NCI-H1930 (cell line): ENCODE measurements at places on chromosomes 13 and 19.

- DNase-seq, result no peak
Measured at GRCh38 chr13:23386533-23386932, 47.0 kb downstream of the SACS start.

DNA sequence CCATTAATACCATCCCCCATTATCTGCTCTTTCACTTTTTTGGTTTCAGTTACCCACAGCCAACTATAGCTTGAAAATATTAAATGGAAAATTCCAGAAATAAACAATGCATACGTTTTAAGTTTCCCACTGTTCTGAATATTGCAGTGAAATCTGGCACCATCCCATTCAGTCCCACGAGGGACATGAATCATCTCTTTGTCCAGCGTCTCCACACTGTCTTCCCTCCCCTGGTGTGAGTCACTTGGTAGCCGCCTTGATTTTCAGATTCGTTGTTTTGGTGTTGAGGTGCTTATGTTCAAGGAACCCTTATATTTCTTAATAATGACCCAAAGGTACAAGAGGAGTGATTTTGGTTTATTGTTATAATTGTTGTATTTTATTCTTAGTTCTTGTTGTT lies 246.1 kb downstream of the DCT start:
- DNase-seq, result no peak

DNA sequence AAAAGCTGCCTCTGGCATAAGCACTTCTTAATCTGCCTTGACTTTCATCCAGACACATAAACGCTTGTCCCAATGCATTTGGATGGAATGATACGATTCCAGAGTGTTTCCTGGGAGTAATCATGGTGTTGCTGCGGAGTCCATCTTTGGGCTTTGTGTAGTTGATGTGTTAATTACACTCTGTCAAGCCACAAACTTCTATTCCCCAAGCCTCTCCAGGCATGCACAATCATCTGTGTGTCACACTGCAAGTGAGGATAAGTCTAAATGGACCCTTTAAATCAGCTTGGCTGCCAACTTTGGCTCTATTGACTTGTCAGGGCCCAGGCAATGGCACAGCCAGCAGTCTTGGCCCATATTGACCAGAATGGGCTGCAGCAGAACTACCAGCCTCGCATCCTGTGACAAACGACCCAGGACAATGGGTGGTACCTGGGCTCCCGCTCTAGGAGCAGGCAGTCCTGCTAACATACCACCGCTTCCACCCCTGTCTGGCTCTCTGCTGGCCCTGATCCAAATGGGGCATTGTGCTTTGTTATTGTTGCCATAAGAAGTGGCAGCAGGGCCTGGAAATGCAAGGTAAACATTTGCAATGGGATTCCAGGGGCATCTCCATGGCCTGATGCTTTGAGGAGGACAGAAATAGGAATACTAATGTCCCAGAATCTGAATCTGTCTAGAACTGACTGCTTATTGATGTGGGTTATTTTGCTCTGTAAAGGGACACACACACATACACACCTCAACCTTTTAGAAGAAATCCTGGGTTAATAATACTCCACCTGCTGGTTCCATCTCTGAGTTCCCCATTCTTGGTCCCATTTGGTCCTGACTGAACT lies 127.2 kb downstream of the DNAJC15 start:
- no peak for DNase-seq

DNA sequence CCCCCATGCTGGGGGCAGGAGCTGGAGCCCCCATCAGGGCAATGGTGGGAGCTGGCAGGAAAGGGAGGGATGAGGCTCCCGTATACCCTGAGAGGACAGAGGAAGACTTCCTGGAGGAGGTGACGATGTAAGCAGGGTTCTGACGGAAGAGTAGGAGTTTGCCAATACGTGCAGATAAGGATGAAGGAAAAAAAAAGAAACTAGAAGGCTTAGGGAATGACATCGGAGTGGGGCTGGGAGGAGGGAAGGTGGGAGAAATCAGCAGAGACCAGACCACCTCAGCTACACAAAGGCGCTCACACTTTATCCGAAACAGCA lies 32.3 kb downstream of the ARHGEF18 start:
- DNase-seq, result no peak

DNA sequence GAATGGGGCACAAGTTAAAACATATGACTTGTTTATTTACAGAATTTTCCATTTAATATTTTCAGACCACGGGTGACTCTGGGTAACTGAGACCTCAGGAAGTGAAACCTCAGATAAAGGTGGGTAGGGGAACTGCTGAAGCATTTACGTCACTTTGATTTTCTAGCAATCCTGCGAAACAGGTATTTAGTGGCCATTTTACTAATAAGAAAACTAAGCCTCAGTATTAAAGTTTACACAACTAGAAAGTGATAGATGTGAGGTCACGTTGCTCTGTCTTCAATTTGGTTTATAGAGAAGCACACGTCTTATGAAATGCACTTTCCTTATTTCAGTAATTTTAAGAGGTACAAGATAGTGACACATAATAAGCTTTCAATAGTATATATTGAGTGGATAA lies 402.8 kb downstream of the FGF9 start:
- DNase-seq, result no peak

- no peak for DNase-seq
Measured at GRCh38 chr13:45122941-45123340, 2.6 kb downstream of the GTF2F2 start.

DNA sequence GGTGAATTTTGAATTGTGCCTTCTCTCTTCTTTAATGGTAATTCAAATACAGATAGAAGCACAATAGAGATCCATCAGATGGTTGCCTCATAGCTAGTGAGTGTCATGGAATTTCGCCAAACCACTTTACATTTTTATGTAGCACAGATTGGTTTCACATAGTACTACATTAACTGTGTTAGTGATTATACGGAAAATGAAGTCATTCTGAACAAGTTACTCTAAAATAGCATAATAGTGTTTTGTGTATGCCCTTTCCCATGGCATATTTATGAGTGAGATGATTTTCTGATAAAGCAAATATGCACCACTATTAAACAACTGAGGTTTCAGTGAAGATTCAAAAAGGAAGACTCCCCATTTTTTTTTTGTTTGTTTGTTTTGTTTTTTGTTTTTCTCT lies 1623.5 kb downstream of the PCDH9 start:
- no peak for DNase-seq

DNA sequence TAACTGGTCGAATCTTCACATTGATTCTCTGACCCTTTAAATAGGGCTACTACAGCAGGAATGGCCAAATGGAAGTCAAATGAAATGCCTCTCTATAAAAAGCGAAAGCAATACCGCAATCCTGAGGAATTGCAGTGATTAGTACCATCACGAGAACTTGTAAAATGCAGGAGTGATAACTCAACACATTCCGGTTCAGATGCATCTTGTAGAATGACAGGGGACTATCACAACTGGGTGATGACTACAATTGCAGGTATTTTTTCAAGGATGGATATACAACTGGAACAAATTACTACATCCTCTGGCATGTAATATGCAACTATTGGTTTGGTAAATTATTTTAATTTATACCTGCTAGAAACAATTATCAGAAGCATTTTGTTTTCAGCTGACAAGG lies 140.4 kb downstream of the PCDH20 start:
- DNase-seq, result no peak

DNA sequence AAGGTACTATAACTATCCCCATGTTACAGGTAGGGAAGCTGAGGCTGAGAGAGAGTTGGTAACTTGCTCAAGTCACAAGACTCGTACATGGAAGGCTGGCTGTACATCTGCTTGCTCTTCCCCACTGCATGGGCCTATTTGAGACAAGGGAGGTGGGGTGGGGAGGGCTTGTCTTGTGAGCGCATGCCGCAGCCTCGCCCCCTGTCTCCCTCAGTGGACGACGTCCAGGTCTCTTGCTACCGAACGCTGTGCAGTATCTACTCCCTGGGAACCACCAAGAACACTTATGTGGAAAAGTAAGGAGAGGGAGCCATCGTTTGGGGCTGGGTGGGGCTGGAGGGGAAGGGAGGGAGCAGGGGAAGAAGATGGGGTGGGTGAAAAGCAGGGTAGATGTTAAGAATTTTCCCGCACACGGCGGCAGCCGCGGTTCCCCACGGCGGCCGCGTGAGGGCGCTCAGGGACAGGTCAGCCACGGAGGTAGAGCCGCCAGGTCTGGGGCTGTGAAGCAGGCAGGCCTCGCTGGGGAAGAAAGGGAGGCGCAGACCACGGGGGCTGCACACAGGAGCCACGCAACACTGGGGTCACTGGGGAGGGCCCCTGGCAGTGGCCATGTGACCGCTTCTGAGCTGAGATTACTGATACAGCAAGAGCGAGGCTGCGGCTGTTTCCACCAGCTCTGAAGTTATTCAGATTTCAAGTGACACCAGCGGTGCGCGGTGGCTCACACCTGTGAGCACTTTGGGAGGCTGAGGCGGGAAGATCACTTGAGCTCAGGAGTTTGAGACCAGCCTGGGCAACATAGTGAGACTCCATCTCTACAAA lies 81.5 kb downstream of the RYR1 start:
- peak; percentile 62 for DNase-seq

- no peak for DNase-seq
Measured at GRCh38 chr13:111564606-111565005, 244.2 kb downstream of the TEX29 start.

- DNase-seq, result no peak
Measured at GRCh38 chr13:70253411-70253810, 145.2 kb upstream of the KLHL1 start.

DNA sequence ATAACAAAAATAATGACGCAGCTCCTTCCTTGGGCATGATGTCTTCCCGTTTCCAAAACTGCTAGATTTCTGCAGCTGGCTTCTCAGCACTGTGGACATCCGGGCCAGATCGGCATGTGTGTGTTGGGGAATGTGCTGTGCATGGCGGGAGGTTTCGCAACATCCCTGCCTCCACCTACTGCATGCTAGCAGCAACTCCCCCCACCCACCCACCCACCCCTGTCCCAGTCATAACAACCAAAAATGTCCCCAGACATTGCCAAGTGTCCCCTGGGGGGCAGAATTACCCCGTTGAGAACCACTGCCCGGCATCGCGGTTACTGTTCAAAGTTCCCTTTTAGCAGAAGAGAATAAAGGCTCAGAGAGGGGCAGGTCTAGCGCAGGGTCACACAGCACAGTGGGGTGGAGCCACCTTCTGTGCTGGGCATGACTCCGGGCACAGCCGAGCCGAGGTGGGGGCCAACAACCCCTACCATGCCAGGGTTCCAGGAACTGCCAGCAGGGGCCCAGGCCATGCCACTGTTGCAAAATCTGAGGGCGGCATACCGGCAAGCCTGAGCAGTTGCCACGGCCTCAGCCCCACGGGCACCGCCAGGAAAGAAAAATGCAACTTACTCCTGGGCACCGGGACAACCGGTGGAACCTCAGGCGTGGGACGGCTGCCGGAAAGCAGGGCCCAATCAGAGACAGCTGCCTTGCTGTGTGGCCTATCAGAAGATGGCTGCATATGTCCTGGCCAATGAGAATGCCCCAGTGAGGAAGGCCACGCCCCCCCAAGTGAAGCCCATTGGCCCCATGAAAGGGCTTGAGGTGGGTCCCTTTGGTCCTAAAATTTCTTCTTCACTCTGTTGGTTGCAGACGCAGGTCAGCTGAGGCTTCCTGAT lies 22.5 kb upstream of the NFIC start:
- DNase-seq, result no peak

GRCh38 chr13:113731192-113732175 lies 27.5 kb upstream of the TMEM255B start:
- no peak for DNase-seq

DNA sequence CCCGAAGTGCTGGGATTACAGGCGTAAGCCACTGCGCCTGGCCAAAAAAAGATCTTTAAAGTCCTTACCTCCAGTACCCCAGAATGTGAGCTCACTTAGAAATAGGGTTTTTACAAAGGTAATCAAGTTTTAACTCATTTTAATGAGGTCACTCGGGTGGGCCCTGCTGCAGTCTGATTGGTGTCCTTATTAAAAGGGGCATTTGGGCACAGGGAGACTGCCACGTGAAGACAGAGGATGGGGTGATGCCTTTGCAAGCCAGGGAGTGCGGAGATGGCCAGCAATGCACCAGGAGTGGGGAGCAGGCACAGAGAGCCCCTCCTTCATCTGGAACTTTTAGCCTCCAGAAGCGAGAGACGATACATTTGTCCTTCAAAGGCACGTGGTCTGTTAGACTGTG lies 11.7 kb downstream of the NKPD1 start:
- no peak for DNase-seq

DNA sequence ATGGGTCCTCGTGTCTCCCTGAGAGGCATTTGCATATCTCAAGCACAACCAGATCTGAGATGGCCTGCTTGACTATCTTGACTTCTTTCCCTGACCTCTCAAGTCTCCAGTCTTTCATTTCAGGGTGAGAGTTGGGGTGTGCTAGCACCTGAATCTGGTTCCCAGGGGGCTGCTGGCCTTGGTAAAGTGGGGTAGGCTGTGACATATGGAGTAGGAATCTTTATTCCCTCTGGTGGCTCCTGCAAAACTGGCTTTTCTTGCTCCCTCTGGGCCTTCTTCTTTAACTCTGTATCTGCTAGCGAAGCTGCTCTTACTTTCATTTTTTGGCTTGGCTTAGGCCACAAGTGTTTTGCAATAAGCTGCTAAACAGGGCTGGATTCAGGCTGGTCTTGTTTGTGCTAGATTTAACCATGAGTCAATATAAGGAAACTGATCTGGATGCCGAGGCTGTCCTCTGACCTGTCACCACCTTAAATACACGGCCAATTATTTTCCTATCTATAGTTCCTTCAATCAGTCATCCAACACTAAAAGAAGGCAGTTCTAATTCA lies 42.3 kb downstream of the ZNF493 start:
- DNase-seq, result no peak

DNA sequence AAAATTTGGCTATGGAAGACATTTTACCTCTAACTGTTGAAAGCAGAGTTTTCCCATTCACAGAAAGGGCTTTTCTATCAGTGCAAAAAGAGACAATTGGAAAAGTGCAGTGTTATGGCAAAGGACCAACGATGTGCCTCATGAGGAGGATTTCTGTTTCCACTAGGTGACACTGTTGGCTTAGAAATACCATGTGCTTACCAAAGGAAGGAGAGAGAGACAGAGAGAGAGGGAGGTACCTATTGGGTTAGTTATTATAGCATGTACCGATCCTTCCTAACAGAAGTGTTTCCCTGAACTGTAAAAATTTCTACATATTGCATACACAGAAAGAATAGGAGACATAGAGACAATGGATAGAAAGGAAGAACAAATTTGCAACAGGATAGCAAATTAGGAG lies 23.9 kb upstream of the PSG4 start:
- DNase-seq, result no peak

DNA sequence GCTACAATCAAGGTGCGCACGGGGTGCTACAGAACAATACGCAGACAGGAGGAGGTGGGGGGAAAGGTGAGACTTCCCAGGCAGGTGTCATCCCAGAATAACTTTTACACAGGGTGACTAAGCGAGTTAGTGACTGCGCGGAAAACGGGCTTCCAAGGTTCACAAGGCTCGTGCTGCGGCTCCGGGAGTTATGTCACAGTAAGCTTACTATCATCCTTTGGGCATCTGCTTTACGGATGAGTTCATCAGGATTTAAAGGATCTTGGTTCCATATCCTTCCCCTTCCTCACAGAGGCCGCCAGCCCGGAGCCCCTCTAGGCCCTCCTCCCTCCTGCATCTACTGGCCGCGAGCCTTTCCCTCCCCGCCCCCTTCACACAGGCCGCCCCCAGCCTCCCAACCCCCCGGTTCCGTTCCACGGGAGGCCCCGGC lies 474 bp upstream of the IFT88 start:
- DNase-seq, result peak; percentile 76
